8988T (cell line): ENCODE measurements at places on chromosomes 5 and 9.

DNA sequence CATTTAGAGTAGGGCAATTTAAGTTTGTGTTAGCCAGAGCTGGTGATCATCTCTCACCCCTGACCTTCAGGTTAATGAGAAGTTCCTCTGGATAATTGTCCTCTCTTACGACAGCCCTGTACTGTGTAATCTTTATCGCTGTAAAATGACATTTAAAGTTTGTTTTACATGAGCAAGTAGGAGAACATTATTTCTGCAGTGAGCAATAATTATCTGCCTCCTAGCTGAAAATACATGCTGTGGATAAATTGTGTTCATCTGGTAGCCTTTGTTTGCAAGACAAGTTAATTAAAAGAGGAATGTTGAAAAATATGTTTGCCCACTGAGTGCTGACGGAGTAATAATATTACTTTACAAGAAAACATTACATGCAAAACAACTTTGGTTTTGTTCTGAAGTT, 1083.8 kb upstream of the NUDT12 start:
- DNase-seq, result no peak

DNA sequence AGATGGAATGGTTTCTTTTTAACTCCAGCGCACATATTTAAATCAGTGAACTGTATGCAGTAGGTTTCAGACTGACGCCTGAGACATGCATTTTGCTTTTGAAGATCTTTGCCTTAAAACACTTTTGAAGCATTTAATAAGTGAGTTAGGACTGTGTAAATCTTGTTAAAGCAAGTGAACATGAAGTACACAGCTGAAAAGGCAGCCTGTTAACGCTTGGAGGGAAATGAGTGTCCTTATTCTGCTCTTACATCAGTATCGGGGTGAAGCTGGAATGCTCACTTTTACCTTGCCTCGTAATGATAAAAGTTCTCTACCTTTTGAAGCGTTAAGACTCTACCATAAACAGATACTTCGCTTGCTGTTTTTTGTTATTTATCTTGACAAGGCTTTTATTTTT, 552.2 kb downstream of the ZNF608 start:
- no peak for DNase-seq

- no peak for DNase-seq
Measured at GRCh38 chr9:129237164-129237611, 59.1 kb upstream of the IER5L start.

- no peak for DNase-seq
Measured at GRCh38 chr9:108724122-108724521, 131.7 kb downstream of the ACTL7B start.
